ENCODE measurements at places on chromosomes 7 and 10.
A peak's percentile ranks its signal among the peaks of the same experiment; 100 is the strongest.

- DNase-seq, result no peak
Measured at GRCh38 chr7:87458148-87458547, 17.3 kb downstream of the ABCB4 start.

- DNase-seq, result no peak
Measured at GRCh38 chr7:91949221-91950009, 8.8 kb downstream of the AKAP9 start.

- no peak for DNase-seq
Measured at GRCh38 chr10:133098426-133099124, 10.9 kb downstream of the ADGRA1 start.

GRCh38 chr7:66013938-66014337 lies 31.9 kb upstream of the GUSB start:
- peak; percentile 73 for DNase-seq

- DNase-seq, result no peak
Measured at GRCh38 chr7:150851492-150852370, 586 bp upstream of the AOC1 start.

GRCh38 chr7:142357953-142358520 lies 100.2 kb upstream of the PRSS58 start:
- DNase-seq, result peak; percentile 92

- DNase-seq, result no peak
Measured at GRCh38 chr7:7274782-7275181, 92.4 kb downstream of the C1GALT1 start.

DNA sequence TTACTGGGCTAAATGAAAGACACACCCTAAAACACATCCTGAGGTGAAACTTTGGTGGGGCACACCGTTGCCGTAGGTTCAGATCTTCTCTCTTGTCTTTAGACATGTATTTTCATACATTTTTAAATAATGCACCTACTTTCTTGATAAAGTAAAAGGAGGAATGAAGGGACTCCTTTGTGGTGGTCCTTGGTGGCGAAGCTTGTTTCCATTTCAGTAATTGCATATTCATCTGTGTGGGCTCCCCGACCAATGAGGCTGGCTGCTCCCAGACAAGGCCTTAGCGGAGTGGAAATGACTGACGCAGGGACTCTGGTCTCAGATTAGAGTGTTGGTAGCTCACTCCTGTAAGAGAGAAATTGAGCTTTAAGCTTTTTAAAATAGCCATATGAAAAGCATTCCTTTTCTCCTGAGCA lies 815 bp downstream of the CCSER2 start:
- DNase-seq, result peak; percentile 37

DNA sequence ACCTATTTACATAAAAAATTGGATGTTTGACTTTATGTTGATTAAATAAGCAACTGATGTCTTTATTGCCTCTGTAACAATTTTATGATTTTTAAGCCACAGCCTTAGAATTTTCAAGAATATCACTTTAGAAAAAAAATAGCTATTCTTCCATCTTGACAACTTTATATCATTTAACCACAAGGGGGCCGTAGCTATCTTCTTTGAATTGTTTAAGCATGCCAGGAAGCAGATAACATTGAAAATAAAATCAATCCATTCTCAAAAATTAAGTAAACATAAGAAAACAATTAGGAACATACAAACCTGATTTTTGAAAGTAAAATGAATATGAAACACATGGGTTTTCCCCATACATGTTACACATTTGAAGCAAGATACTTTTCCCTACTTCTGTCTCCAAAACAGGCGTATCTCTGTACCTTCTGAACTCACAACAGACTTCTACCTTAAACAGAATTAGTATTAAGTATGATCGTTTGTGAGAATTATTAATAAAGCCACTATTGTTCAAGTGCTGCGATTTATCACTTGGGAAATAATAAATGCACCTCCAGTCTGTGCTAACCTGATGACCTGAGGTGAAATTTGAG lies 209.0 kb downstream of the CACNA2D1 start:
- peak; percentile 73 for DNase-seq

DNA sequence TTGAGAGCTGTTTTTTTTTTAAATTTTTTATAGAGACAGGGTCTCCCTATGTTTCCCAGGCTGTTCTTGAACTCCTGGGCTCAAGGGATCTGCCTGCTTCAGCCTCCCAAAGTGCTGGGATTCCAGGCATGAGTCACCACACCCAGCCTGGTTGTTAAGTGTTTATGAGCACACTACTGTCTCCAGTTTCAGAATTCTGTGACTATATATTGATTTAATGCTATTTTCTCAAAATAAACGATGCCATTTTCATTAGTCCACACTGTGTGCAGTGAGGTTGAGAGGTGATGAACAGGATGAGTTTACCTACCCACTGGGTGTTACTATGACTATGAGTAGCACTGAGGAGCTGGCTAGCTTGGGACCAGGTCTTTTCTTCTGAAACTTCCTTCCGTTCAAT lies 110.9 kb upstream of the FAM180A start:
- DNase-seq, result no peak

DNA sequence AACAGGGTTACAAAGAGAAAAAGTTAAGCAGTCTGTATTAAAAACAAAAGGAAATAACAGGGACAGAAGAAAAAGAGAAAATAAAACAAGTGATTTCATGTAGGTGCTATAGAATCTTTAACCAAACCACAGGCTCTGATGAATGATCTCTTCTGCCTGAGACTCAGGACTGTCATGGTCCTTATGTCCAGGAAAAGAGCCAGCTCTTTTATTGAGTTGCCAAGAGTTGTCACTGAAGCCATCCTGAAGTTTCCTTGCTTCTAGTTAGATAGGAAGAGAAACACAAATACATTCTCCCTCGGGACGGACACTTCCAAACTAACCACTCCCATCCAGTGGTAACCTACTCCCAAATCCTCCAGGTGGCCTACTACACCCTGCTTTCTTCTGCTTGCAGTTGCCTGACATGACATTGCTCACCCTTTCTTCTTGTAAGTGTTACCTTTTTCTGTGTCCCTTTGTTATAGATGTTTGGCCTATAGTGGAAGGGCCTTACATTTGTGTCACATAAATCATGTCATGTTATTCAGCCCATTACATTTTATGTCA lies 346.7 kb downstream of the NRG3 start:
- no peak for DNase-seq

DNA sequence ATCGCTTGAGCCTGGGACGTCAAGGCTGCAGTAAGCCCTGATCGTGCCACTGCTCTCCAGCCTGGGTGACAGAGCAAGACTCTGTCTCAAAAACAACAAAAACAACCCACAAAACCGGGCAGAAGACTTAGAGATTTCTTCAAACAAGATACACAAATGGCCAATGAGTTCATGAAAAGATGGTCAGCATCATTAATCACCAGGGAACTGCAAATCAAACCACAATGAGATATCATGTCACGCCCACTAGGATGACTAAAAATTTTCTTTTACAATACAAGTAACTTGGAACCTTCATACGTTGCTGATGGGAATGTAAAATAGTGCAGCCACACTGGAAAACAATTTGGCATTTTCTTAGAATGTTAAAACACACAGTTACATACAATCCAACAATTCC lies 77.3 kb upstream of the GRID1 start:
- no peak for DNase-seq

DNA sequence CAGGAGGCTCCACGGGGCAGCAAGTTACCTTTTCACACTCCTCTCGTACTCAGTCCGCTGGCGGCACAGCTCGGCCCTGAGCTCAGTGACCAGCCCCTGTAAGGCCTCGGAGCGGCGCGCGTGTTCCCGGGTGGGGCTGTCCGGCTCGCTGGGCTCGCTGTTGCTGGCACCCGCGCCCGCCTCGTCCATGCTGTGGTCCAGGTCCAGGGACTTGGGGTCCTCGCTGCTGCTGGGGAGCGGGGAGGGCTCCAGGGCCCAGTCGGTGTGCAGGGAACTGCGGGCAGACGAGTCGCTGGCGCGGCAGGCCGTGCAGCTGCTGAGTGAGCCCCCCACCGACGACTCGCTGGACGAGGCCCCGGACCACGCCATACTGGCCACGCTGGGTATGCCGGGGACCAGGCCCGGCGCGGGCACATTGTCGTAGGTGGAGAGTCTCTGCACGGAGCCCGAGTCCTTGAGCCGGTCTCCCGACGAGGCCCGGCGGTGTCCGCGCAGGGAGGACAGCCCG lies 143.8 kb downstream of the MAPK8 start:
- DNase-seq, result no peak

GRCh38 chr7:150356265-150356897 lies 12.2 kb upstream of the REPIN1 start:
- peak; percentile 68 for DNase-seq

DNA sequence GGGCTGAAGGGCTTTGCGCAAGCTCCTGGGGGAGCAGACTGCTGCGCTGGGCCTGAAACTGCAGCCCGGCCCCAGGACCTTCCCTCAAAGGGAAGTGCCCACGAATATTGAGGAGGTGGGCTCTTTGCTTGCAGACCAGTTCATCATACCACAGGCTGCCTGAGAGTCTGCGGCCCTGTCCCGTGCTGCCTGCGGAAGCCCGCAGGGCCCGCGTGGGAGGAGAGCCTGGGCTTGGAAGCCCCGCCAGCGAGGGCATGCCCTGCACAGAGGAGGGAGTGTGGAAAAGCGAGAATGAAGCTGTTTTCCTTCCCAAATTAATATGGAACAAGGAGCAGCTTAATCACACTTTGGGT lies 83.6 kb upstream of the MKI67 start:
- no peak for DNase-seq

All from HT-29 (cell line).